ENCODE measurements at places on chromosomes 12 and 14.
A peak's percentile ranks its signal among the peaks of the same experiment; 100 is the strongest.

- DNase-seq: no peak
Measured at GRCh38 chr14:40113671-40114070, 681.4 kb upstream of the FBXO33 start.

GRCh38 chr12:67827820-67828383 lies 161.3 kb upstream of the IFNG-AS1 start:
- DNase-seq: peak; percentile 58

DNA sequence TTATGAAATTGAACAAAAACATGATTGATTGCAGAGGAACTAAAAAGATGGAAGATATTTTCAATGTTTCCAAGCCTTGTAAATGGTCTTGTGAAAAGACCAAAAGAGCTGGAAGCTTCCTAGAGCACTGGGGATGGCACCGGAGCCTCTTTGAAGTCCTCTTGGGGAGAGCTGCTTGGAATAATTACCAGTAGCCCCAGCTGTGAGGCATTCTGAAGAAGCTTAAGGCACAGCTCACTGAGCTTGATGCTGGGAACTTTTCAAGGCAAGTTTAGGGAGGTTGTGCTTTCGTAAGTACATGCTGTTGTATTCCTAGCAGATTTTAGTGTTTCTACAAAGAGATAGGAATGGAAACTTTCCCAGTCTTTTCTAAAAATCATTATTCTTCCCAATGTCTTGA lies 13.9 kb downstream of the PDZRN4 start:
- no peak for DNase-seq

DNA sequence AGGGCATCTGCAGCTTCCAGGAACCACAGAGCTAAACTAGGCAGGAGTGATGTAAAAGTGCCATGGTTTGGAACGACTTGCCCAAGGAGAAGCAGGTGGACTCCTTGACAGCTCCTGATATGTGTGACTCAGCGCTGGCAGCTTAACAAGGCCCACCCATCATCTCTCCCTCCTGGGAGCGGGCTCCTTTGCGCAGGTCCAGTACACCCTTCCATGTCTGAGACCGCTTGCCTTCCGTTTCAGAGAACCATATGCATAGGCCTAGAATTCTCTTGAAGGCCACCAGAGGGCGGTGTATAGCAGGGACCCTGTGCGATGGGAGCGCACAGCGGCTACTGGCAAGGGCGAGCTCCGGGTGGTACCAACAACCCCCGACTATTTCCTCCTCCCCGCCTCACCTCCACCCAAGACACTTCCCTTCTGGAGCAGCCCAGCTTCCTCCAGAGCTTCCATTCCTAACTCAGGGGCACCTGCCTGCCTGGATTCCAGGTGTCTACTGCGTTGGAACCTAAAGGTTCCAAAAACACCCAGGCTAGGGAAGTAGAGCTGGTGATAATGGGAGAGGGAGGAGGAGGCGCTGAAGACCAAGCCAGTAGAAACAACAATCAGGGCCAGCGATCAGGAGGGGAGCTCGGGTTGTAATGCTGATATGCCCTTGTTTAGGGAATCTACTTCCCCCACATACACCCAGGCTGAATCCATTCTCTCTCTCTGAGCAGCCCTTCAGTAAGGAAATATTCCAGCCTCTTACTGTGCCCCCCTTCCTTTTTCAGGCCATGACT lies 6.3 kb downstream of the DHH start:
- DNase-seq: peak; percentile 48

DNA sequence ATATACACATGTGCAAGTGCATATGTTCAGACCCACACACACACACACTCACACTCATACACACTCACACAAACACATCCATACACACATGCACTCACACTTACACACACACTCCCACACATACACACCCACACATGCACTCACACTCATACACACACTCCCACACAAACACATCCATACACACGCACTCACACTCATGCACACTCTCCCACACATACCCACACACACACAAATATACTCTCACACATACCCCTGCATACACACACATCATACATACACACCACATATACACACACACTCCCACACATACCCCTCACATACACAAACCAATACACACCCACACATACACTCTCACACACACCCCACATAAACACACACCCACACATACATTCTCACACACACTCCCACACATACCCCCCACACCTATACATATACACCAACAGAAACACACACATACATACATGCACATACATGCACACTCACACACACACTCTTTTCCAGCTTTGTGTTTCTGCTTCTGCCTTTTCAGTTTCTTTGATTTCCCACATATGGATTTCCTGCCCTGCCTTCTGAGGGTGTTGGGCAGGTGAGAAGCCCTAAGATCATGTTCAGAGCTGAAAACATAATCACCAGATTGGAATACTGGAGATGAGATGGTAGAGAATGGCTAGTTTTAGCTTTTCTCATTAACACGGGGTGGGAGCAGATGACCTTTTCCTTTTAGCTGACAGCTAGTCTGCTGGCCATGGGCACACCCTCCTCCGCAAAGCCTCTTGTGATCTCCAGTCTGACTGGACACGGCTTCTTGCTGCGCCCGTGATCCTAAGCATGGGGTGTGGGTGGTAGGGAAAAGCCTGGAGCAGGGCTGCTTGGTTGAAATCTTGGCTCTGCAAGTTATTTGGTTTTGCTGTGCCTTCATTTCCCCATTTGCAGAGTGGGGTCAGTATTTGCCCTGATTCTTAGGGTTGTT lies 214.0 kb downstream of the CHST11 start:
- no peak for DNase-seq

- no peak for DNase-seq
Measured at GRCh38 chr12:49907352-49907751, 3.7 kb upstream of the FAIM2 start.

GRCh38 chr12:18165422-18165871 lies 75.5 kb upstream of the RERGL start:
- DNase-seq: peak; percentile 14

GRCh38 chr12:53806721-53807120 lies 54.9 kb upstream of the CISTR start:
- no peak for DNase-seq

- DNase-seq: no peak
Measured at GRCh38 chr14:39343614-39344013, 88.6 kb downstream of the FBXO33 start.

DNA sequence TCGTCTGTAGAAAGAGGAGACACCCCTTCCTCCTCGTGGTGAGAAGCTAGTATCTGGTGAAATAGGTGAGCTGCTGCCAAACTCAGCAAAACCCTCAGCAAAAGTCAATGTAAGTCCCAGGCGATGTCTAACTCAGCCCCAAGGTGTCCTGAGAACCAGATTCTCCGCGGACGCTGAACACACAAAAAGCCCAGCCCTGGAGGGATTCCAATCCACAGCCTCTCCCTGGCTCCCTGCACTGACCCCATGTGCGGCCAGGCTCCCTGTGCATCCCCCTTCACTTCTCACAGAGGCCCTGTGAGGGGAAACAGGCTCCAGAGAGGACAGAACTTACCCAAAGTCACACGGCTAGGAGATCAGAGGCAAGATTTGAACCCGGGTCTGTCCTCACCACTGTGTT lies 81.5 kb downstream of the NINJ2 start:
- no peak for DNase-seq

DNA sequence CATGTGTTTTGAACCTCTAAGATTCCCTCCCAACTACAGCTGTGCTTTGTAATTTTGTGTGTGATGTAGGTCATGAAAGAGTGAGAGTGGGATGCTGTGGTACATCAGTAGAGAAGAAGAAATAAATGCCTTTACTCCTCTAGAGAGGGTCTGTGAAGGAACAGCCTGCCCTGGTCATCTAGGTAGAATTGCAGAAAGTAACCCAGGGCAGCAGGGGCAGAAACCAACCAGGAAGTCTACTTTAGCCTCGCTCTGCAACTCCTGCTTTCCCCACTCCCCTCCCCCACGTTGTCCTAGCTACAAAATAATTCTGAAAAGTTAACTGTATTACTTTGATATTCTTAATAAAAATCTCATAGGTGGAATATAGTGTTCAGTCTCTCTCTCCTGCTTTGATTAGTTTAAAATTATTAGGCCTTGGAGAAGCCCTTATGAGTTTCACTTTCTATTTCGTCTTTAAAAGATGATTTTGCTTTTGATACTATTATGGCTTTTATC lies 7.5 kb downstream of the TBK1 start:
- DNase-seq: no peak

DNA sequence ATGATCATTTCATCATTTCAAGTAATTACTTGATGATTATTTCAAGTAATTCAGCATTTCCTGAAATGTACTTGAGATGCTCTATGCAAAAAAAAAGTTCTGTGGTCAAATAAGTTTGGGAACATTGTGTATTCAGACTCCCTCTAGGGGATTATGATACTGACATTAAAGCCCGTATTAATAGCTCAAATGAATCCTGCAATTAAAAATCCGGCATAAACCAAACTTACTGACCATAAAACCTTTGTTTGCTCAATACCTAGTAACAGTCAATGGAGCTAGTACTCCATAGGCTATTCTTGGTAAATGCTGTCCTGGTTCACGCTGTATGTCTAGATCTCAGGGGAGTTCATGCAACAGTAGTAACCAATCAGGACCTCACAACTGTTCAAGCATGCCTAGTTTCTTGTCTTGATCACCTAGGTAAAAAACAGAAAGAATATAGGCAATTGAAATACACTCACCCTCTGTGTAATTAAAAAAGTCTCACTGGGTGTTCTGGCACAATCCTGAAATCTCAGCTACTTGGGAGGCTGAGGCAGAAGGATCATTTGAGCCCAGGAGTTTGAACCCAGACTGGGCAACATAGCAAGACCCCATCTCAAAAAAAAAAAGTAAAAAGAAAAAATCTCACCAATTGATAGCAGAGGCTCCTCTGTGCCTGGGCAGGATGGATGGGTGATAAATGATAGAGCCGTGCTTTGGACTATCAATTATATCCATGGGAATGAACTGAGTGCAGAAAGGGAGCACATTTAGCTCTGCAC lies 14.1 kb downstream of the ALDH1L2 start:
- DNase-seq: no peak

DNA sequence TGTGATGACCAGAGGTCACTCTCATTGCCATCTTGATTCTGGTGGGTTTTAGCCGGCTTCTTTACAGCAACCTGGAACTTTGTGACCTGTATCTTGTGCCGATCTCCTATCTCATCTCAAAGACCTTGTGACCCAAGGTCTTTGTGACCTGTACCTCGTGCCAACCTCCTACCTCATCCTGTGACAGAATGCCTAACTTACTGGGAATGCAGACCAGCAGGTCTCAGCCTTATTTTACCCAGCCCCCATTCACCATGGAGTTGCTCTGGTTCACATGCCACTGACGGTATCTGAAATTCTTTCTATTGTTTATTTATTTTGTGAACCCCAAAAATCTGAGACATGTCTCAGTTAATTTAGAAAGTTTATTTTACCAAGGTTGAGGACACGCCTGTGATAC lies 7.4 kb upstream of the HSPB8 start:
- DNase-seq: no peak

- DNase-seq: no peak
Measured at GRCh38 chr12:10909462-10909861, at the start of gene TAS2R13. Gene TAS2R13 (minus strand): TSS chr12:10909562. CDS start chr12:10909298, 264 bp downstream.

DNA sequence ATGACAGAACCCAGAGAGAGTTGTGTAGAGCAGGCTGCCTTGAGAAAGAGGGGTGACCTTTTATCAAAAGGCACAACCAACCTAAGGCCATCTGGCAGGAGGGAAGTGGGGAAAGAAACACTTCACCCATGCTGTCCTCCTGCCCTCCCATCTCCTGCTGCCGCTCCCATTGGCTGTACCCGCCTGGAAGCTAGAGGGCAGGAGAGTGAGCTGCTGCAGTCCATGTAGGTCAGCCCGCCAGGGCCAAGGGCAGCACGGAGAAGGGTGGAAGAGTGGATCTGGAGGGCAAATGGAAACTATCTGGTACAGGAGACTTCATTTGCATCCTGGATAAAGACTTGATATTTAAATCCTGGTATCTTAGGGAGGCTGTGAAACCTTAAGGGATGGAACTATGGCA lies 11.5 kb upstream of the CABP1 start:
- DNase-seq: no peak

- no peak for DNase-seq
Measured at GRCh38 chr14:30142216-30142615, 214.6 kb upstream of the PRKD1 start.

GRCh38 chr14:69616408-69616773 lies 5.0 kb downstream of the SUSD6 start:
- no peak for DNase-seq

- DNase-seq: peak; percentile 0
Measured at GRCh38 chr12:29782285-29782870, 1.4 kb downstream of the TMTC1 start.

- DNase-seq: no peak
Measured at GRCh38 chr12:104653730-104654664, 197.2 kb downstream of the CHST11 start.

DNA sequence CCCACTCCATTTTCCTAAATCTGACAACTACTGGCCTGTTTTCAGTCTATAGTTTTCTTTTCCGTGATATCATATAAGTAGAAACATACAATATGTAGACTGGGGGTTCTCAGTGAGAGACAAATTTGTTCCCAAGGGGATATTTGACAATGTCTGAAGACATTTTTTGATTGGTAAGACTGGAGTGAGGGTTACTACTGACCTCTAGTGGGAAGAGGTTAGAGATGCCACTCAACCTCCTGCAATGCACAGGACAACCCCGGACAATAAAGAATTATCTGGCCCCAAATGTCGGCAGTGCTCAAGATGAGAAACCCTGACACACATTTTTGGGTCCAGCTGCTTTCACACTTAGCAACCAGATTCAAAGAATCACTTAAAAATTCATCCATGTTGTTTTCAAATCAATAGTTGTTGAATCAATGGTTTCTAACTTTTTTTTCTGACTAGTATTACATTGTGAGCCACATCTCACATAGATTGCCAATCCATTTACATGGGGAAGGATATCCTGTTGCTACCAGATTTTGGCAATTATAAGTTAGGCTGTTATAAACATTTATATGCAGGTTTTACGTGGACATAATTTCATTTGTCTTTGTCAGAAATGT lies 307.1 kb downstream of the RPL10L start:
- no peak for DNase-seq

DNA sequence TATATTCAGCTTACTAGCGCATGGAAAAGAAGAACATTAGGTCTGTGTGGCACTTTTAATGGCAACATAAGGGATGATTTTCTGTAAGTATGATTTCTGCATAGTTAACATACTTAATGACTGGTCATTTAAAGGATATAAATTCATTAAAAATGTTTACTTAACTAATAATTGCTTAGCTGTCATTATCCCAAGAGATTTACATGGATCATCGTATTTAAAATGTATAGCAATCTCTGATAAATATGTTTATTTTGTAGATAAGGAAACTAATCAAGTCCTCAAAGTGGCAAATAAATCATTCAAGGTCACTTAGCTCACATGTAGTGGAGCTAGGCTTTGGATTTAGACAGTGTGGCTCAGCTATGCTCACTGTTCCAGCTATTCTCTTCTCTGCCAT lies 158.6 kb downstream of the OTOGL start:
- DNase-seq: no peak

DNA sequence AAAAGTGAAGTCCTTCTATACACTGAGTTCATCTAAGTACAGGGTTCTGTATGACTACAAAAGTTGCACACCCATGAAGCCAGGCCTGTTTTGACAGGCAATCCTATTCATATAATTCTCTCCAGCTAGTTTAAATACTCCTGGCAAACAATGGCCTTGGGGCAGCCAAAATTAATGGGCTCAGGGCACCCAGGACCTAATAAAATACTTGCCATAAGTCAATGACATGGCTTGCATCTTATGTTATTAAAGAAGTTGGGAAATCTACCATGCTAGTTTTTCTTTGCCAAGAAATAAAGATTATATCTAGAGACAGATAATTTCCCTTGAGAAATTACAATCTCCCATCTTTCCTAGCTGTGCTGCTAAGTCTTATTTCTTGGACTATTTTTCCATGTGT lies 11.1 kb upstream of the TMTC1 start:
- no peak for DNase-seq

GRCh38 chr14:102238131-102238530 lies 66.8 kb downstream of the MOK start:
- DNase-seq: no peak

Data from stimulated activated CD4-positive, alpha-beta T cell treated with anti-CD3 and anti-CD28 coated beads, Interleukin-12 subunit alpha, Interleukin-12 subunit beta, amount 100 ng/mL, for 48 hours (primary cell).